ENCODE measurements at places on chromosomes 7 and 10.

DNA sequence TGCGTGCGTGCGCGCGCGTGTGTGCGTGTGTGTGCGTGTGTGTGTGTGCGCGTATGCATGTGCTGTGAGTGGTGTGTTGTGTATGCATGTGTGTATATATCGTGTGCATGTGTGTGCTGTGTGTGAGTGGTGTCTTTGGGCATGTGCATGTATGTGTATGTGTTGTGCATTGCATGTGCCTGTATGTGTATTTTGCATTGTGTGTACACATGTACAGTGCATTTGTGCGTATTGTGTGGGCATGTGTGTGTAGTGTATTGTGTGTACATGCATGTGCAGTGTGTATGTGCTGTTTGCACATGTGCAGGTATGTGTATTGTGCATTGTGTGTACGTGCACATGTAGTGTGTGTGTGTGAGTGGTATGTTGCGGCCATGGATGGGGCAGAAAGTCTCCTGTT, 6.0 kb upstream of the DPYSL4 start:
- no peak for DNase-seq

GRCh38 chr7:15495170-15495569, 66.6 kb downstream of the AGMO start:
- no peak for DNase-seq

- no peak for DNase-seq
Measured at GRCh38 chr10:124534231-124534798, 72.7 kb downstream of the LHPP start.

DNA sequence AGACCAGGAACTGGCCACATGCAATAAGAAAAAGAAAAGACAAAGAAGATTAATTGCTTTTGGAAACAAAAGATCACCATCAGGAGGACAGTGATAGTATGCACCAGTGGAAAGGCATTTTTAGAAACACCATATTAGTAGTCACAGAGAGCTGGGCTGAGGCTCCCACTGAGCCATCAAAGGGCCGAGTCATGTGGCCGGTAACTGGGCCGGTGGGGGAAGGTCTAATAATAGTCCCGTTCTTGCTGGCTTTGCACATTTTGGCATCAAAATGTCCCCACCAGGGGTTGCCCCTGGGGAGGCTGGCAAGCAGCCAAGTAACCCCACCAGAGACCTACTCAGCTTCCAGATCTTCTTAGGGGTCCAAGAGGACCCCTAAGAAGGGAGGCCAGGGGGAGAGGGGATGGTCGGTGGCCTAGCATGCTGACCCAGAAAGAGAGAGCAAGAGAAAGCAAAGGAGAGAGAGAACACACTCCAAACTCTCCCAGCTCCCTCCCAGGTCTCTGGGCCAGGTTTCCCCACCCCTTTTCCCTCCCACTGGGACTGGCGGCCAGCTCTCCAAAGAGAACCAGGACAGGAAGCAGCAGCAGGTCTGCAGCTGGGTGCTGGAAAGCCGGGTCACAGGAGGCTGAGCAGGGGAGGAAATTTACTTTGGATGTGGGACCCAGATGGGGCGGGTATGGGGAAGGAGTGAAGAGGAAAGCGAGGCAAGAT, 70.2 kb upstream of the FGFR2 start:
- no peak for DNase-seq

DNA sequence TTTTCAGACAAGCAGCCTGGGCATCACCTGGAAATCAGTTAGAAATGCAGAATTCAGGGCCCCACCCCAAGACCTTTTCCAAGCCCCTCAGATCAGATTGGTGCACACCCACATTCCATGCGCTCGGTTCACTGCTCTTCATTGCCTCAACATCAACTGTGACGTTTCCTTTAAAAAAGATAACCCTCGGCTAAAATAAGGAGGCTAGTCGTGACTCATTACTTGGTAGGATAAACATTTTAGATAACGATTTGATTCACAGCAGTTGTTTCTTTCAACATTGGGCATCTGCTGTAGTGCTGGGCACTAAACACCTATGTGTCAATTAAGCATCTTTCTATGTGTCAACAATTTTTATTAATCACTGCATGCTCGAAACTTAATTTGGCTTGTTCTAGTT, 191.1 kb upstream of the LRGUK start:
- no peak for DNase-seq

- DNase-seq = no peak
Measured at GRCh38 chr10:89164920-89165319, 42.2 kb downstream of the CH25H start.

GRCh38 chr10:108250936-108251620, 1086.6 kb upstream of the SORCS1 start:
- DNase-seq = no peak

DNA sequence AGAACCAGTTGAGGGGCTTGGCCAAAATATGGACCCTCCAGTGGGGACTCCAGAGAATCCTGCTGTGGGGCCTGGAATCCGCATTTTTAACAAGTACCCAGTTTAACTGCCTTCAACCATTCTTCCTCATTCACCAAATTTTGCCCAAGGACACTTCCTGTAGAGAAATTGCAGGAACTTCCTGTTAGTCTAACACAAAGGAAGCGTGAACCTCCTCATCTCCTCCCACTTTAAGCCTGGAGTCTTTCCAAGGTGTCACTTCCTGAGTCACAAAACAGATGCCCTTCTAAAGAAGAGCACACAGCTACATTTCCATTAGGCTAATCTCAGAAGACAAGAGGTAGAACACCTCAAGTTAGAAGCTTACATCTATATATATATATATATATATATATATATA, 188.4 kb downstream of the PPP1R17 start:
- DNase-seq = no peak

DNA sequence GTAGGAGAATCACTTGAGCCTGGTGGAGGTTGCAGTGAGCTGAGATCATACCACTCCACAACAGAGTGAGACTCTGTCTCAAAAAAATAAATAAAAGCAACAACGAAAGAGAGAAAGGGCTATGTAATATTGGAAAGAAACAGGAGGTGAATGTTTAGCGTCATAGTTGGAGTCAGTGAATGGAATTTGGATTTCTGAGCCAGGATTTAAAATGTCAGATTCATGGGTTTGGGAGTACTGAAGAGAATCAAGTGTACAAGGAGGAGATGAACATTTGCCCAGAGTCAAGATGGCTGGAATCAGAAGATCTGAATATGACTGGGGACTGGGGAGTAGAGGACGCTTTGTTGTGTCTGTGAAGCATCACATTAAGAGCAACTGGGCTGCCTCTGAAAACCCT, 366.4 kb downstream of the GALNT17 start:
- no peak for DNase-seq

GRCh38 chr7:44801890-44802289, 5.4 kb downstream of the PPIA start:
- DNase-seq = no peak

GRCh38 chr7:73822319-73823173, 8.2 kb upstream of the CLDN4 start:
- DNase-seq = peak; percentile 82

GRCh38 chr10:49356181-49356580, 39.7 kb downstream of the DRGX start:
- DNase-seq = no peak

DNA sequence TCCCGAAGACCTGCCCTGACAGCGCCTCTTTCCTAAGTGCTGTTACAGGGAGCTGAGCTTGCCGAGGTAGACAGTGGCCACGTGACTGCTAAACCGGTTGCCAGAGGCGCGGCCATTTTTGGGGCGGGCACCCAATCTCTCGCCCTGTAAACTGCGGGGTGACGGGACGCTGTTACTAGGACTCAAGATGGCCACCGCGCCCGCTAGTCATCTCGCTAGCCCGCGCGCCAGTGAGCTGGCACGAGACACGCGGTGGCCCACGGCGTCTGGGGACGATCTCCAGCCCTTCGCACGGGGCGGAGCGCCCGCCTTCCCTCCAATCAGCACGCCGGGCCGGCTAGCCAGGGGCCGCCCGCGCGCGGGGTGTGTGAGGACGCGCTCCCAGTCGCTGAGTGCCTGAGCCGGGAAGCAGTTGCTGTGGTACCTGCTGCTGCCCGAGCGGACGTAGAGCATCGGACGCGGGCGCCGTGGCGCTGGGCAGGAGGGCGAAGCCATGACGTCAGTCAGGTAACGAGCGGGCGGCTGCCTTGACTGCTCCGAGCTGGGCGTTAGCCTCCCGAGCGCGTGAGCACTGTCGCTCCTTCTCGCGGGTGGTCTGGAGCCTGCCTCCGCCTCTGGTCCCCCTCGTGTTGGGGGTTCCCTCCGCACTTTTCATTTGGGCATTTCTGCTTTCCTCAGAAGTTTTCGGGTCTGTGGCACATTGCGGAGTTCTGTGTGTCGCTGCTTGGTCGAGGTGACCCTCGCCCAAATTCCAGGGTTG, 25.5 kb downstream of the ADK start:
- DNase-seq = peak; percentile 72

- no peak for DNase-seq
Measured at GRCh38 chr7:54109501-54109900, 432.7 kb upstream of the VSTM2A start.

DNA sequence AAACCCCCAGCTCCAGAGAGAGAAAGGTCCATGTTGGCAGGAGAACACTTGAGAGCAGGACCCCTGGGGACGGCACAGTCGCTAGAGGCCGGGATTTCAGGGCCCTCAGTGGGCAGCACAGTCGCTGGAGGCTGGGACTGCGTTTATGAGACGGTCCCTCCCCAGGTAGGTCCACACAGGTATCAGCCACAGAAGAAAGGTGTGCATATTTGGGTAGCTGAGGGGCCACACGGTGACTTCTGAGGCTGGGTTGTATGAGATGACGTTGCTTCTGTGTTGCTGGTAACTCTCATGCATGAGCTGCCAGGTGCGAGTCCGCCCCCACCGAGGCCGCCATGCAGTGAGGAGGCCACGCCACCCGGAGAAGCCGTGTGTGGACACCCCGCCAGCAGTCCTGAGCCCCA, 56.9 kb upstream of the PPP2R2D start:
- DNase-seq = no peak

- DNase-seq = no peak
Measured at GRCh38 chr7:55792048-55792447, 70.5 kb downstream of the SEPTIN14 start.

- no peak for DNase-seq
Measured at GRCh38 chr10:124624466-124624865, 119.7 kb downstream of the FAM53B start.

DNA sequence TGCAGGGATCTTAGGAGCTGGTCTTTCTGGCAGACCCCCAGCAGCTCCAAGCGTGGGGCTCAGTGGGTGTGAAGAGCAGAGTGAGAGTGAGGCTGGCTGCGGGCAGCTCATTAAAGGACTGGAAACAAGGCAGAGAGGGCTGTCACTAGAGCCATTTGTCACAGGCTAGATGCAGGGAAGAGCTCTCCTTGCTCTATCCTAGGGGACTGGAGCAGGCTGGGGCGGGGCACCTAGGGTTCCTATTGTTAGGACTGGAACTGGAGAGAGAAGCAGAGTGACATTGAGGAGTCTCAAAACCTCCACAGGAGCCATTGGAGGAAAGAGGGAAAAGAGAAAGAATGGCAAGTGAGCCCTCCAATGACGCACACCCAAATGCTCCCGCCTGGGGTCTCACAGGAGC, 772 bp upstream of the DDC start:
- no peak for DNase-seq

DNA sequence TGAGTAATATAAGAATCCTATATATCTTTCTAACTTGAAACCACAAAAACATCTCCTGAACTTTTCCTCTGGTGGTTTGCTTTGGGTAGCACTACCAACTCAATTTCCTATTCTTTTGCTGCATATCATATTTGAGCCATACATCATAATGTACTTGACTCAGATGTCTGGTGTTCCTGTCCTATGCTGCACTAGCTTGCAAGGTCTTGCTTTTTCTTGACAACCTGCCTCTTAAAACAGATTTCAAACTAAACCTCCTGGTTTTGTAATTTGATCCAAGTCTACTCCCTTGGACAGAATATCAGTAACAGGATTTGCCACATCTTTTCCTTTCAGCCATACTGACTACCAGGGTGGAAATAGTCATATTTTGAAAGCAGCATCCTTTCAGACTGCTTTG, 520.3 kb upstream of the LRRTM3 start:
- DNase-seq = no peak

GRCh38 chr10:89183571-89183970, 23.5 kb downstream of the CH25H start:
- DNase-seq = no peak

DNA sequence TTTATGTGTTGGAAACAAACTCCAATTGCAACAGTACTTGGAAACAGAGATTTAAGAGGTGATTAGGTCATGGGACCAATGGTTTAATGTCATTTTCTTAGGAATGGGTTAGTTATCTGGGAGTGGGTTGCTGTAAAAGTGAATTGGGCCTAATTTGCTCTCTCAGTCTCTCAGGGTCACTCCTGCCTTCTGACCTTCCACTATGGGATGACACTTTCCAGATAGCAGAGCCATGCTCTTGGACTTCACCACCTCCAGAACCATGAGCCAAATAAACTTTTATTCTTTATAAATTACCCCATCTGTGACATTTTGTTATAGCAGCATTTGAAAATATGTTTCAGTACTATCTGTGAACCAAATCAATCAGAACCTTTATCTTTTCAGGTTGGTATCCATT, 1509.1 kb downstream of the REEP3 start:
- DNase-seq = no peak

DNA sequence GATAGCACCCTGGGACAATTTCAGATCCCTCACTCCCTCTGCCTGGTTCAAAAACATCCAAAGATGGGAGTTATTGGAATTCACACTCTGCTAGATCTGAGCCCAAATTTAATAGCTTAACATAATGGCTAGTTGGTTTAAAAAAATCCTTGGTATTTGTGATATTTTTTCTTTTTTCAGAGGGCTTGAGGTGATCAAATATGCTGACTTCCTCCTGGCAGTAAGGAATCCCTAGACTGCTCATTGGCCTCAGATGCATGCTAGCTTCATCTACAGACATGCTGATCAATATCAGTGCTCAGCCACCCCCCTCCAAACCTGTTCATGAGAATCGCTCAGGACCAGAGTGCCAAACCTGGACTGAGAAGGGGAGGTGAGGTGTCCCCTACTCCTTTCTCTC, 74.7 kb upstream of the PLPP4 start:
- DNase-seq = no peak

GRCh38 chr7:41967156-41967555, 264.3 kb upstream of the INHBA start:
- no peak for DNase-seq

- no peak for DNase-seq
Measured at GRCh38 chr10:26755443-26755903, 58.0 kb downstream of the PDSS1 start.

DNA sequence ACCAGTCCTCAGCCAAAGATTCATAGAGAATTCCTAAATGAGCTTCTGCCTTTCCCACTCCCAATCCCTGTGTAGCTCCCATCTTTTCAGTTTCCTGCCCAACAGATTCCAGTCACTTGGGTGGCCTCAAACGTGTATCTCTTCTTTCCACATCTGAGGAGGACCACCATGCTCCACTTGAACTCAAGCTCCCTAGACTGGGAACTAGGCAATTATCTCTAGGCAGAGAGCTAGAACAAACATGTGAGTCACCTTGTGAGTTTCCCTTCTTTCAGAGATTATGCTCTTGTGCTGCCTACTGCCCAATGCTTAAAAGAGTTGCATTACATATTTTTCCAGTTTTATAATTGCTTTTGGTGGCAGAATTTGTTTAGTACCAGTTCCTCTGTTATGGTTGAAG, 178.0 kb downstream of the MDFIC start:
- DNase-seq = no peak
